ENCODE measurements at places on chromosomes 16 and 17.

- no peak for DNase-seq
- no peaks in the 10 kb centered on the region for H3K36me3 ChIP-seq
Measured at GRCh38 chr16:1057252-1057932, 15.2 kb upstream of the SSTR5 start.

GRCh38 chr17:66649818-66650543 lies 184.9 kb upstream of the CACNG5 start:
- DNase-seq, result no peak
- peaks cover 25% of the 10 kb centered on the region for H3K4me1 ChIP-seq
- H3K27me3 ChIP-seq, result no peaks in the 10 kb centered on the region
- no peaks in the 10 kb centered on the region for H3K36me3 ChIP-seq

DNA sequence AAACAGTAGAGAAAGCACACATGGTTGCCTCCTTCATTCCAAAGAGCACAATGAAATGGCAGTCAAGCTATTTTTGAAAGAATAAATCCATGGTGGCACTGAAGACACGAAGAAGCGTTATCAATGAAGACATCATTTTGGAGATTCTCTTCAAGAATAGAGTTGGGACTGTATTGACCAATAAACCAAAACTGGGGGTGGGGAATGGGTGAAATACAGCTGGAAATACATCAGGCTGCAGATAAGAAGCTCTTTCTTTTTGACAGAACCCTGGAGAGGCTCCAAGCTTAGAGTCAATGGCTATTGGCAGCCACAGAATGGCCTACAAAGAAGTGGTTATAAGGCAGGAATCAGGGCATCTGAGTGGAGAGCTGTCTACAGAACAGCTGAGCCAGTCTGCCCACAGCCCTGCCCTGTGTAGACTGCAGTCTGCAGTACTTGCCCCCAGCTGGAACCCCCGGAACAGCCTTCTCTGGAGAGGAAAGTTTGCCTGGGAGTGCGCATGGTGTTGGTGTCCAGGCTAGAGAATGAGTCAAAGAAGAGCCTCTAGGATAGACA lies 100.4 kb downstream of the STX8 start:
- H3K4me3 ChIP-seq, result no peak overlapping the region
- H3K27me3 ChIP-seq, result no peaks in the 10 kb centered on the region
- no peak for DNase-seq

GRCh38 chr17:70047619-70048419 lies 27.2 kb upstream of the KCNJ16 start:
- H3K36me3 ChIP-seq, result no peaks in the 10 kb centered on the region
- DNase-seq, result no peak
- no peak overlapping the region for H3K27ac ChIP-seq
- H3K4me1 ChIP-seq, result no peaks in the 10 kb centered on the region
- H3K27me3 ChIP-seq, result no peaks in the 10 kb centered on the region
